GM12864 (cell line): ENCODE measurements at places on chromosomes 3 and 15.
A peak's percentile ranks its signal among the peaks of the same experiment; 100 is the strongest.

DNA sequence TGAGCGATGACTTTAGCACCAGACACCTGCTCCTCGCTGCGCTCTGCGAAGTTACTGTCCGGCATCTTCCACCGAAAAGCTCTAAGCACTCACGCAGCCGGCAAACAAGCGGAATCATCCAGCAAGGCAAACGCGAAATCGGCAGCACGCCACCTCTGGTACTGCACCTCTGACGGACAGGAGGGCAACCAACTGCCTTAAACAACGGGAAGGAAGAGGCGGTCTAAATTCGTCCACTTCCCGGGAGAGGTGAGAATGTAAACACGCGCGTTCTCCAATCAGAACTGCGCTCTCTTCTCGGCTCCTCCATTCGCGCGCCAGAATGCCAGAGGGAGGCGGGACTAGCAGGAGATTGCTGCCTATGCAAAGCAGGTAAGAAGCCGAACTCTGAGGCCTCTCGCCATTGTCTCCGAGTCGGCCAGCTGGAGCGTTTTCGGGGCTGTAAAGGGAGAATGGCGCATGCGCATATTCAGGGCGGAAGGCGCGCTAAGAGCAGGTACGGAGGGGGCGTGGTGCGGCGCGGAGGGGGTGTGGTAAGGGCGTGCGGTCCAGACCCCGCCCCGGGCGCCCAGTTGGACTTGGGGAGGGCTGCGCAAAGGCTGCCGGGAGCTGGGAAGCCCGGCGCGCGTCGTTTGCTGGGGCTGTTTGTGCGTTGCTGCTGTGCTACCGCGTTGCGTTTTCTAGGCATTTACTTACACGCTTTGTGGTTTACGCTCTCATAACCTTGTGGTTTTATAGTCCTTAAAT lies at the start of the genes BTD and HACL1:
Gene BTD (plus strand): TSS at position 347 of the 747 bp plus-strand sequence. CDS start 33,695 bp downstream, outside the sequence.
Gene HACL1 (minus strand): TSS at position 171 of the 747 bp plus-strand sequence. CDS start 106 bp downstream, at position 65.
- peak; percentile 98 for DNase-seq

- no peak for DNase-seq
Observed at GRCh38 chr15:34984889-34985630, 3.0 kb downstream of the ZNF770 start.

GRCh38 chr3:188435266-188435665 lies 281.3 kb downstream of the LPP start:
- DNase-seq, result no peak

DNA sequence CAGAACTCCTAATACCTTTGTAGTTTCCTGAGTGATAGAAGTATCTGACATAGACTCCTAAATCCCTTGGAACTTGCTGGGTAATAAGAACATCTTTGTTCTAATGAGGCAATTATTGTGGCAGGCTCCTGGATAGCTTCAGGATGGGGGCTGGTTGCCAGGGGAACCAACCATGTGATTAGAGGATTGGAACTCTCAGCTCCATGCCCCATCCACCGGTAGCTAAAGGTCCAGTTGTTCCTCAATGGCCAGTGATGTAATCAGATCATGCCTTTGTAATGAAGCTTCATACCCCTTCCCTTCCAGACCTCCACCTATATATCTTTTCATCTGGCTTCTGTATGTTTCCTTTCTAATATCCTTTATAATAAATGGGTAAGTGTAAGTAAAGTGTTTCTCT lies 221.2 kb upstream of the ALCAM start:
- DNase-seq, result no peak

GRCh38 chr3:145869958-145870357 lies 291.0 kb downstream of the PLOD2 start:
- DNase-seq, result no peak

GRCh38 chr3:38566215-38566528 lies 70.0 kb downstream of the EXOG start:
- no peak for DNase-seq

- DNase-seq, result no peak
Observed at GRCh38 chr15:75073197-75073596, 49.8 kb downstream of the PPCDC start.
